ENCODE measurements at places on chromosomes 4 and X. TPM values are rescaled to one million over a fixed set of nuclear protein-coding genes. Genes with fewer than 3 reads are reported as not detected.

DNA sequence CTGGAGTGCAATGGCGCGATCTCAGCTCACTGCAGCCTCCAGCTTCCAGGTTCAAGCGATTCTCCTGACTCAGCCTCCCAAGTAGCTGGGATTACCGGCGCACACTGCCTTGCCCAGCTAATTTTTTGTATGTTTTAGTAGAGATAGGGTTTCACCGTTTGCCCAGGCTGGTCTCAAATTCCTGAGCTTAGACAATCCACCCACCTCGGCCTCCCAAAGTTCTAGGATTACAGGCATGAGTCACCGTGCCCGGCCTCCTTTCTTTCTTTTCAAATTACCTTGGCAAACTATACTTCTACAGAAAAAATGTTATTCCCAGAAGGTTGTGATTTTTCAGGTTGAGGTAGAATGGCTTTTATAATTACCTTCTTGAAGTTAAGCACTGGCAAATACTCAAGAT is 321.9 kb upstream of the PRPS2 start:
- H3K27ac ChIP-seq: no peak overlapping the region
- no peaks in the 10 kb centered on the region for H3K27me3 ChIP-seq
- H3K36me3 ChIP-seq: no peaks in the 10 kb centered on the region
- H3K4me3 ChIP-seq: no peak overlapping the region

DNA sequence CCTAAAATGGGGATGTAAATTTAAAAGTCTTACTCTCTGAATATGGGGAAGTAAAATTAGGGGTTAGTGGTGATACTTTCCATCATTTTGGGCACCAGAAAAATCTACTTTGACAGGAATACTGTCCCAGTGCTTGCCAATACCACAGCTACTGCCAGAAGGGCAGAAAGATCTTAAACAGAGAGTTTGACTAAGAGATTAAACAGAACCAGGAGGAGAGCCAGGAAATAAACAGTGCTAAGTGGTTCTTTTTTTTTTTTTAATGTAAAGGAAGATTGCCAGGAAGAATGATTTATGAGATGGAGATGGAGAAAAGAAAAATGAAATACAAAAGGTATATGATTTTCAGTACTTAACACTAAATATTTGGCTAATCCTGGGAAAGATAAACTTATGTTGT is 126.8 kb downstream of the RTL3 start:
- H3K4me1 ChIP-seq: no peaks in the 10 kb centered on the region
- no peaks in the 10 kb centered on the region for H3K27me3 ChIP-seq
- no peak overlapping the region for H3K27ac ChIP-seq
- no peak for DNase-seq
- no peak overlapping the region for H3K4me3 ChIP-seq

DNA sequence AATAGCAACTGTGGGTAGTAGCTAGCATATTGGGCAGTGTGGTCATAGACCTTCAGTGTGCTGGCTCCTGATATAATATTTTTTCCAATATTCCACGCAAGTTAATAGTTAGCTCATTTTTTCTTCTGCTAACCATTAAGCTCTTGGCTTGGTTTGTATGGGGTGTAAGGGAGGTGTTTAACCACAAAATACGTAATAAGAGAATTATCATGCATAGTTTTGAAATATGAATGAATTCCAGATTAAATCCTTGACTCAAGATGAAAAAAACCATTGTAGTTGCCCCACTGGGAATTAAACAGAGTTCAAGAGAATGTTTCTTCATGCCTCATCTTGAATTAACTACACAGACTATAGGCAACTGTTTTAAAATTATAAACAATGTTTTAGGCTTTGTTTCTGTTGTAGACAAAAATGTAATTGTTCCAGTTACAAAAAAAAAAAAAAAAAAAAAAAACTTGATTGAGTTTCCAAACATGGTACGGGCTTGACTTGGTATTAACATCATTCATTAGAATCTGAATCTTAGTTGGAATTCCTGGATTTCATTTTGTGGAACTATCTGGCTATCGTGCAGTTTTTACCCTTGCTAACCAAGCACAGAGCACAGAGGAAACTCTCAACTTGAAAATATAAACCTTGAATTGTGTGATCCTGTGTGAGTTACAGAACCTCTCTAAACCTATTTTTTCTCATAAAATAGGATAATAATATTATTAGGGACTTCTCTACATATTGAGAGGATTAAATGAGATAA is 28.4 kb downstream of the CXCL1 start:
- H3K4me1 ChIP-seq: no peaks in the 10 kb centered on the region
- no peaks in the 10 kb centered on the region for H3K27me3 ChIP-seq
- H3K4me3 ChIP-seq: no peak overlapping the region
- no peak overlapping the region for H3K27ac ChIP-seq

The GPR34 gene
- total RNA-seq: 10.7 TPM

All from sigmoid colon (tissue), 7 donors.